ENCODE measurements at places on chromosomes 5 and 9.

DNA sequence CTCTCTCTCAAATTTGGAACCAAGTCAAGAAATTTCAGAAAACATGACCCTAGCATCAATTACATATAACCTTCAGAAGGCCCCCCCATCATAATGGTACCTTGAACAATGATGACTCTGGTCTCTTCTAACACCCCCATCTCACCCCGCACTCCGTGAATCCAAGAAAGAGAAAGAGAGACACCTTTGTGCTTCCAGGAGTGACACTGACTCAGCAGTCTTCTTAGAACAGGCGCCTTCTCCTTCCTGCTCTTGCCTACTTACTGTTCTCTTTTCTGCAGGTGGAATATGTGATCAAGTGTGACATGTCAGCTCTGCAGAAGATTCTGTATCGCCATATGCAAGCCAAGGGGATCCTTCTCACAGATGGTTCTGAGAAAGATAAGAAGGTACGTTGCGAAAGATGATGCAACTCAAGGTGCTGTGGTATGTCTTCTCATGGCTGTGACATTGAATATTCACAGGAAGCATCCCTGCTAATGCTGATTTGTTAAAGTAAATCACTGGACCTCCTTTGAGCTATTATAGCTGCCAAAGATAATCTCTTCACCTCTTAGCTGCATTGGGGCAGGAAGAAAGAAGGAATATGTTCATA, 81.3 kb downstream of the SMARCA2 start:
- DNase-seq, result no peak

- DNase-seq, result no peak
These were observed 301.2 kb downstream of the TUSC1 start for GRCh38 chr9:25377039-25377438.

- no peak for DNase-seq
These were observed 67.3 kb downstream of the PARP8 start for GRCh38 chr5:50733741-50734140.

GRCh38 chr9:124239249-124240073, 18.3 kb upstream of the NEK6 start:
- peak; percentile 54 for DNase-seq

DNA sequence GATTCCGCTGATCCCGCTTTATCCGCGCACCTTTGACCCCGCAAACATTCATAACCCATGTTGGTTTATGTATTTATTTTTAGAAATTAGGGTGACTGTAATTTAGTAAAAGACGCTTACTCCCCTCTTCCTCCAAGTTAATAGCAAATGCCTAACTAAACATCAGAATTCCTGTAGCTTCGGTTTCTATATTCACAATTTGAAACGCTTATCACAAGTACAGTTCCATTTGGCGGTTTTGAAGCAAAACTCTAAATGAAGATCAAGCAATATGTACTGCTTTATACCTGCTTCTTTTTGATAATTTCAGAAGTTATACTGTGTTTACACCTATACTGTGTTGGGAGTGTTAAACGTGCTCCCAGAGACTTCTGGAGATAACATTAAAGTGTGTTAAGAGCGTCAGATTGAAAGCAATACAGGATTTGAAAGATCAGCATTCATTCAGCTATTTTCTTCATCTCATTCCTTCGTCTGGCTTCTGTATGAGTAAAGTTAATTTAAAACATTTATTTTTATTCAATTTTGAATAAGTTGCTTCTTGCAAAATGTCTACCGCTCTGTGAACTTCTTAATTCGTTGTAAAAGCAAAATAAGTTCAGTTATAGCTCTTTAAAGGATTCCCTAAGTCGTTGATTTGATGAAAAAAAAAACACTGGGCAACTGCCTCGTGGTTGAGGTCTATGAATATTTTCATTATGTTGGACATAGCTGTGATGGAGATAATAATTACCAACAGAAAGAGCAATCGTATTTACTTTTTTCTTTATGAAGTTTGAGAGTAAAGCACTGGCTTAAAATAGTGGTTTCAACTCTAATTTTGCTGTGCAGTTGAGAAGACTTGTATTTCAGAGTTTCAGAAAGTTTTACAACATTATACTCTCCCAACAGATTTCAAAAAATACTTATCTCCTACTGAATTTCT, 2.5 kb downstream of the PRDM6 start:
- DNase-seq, result no peak

- DNase-seq, result no peak
These were observed 168.2 kb downstream of the PPP2R2B start for GRCh38 chr5:146710348-146710747.

DNA sequence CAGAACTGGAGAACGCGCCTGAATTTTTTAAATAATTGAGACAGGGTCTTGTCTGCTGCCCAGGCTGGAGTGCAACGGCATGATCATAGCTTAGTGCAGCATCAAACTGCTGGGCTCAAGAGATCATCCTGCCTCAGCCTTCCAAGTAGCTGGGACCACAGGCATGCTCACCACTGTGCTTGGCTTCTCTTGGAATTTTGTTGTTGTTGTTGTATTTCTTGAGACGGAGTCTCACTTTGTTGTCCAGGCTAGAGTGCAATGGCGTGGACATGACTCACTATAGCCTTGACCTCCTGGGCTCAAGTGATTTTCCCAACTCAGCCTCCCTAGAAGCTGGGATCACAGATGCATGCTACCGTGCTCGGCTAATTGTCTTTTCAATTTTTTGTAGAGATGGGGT, 58.4 kb upstream of the DAB2IP start:
- no peak for DNase-seq

GRCh38 chr9:9557804-9558334, 1054.9 kb downstream of the PTPRD start:
- DNase-seq, result no peak

Measured in CD4-positive, alpha-beta T cell treated with Interferon gamma for 1 hour (primary cell).